ENCODE measurements at places on chromosomes 3 and 15.

- no peak for DNase-seq
These were observed 18.2 kb upstream of the AMOTL2 start for GRCh38 chr3:134392336-134392983.

- DNase-seq = no peak
These were observed 15.9 kb downstream of the ZNF860 start for GRCh38 chr3:31997500-31997899.

DNA sequence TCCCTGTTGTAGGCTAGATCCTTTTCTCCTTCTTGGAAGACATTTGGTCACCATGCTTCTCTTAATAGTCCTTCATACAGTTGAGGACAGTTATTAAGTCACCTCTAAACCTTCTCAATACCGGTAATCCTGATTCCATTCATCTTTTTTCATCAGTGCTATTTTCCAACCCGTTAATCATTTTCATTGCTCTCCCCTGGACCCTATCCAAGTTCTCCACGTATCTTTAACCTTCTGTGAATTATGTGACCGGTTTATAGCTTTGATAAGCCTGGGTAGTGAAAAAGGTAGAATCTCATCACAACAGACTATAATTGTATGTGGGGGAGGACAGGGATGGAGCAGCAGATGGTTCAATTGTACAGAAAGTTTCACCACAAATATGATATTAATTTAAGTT is 168.5 kb downstream of the MECOM start:
- DNase-seq = no peak

DNA sequence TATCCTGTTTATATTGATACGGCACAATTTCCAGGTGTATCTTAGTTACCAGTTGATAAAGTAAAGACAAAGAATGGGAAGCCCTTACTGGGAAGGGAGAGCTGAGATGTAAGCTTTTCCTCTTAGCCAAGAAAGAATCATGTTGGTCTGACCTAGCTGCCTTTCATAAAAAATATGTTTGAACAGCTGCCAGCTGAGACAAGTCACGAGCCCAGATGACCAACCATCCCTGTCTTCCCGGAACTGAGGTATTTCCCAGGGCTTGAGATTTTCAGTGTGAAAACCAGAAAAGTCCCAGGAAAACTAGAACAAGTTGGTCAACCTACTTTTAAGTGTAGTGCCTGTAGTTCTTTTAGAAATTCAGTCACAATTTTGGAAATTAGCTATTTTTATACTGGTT is 3.6 kb upstream of the MYH15 start:
- DNase-seq = no peak
